ENCODE measurements at places on chromosomes 1 and 21. TPM values are rescaled to one million over a fixed set of nuclear protein-coding genes. Genes with fewer than 3 reads are reported as not detected.

Gene ATP5PF
- total RNA-seq, result 141 TPM

Gene FLG2
- total RNA-seq, result 0.21 TPM

Gene SPATA46
- not detected for total RNA-seq

Gene TEX38
- total RNA-seq, result not detected

Gene JTB
- total RNA-seq, result 125 TPM

DNA sequence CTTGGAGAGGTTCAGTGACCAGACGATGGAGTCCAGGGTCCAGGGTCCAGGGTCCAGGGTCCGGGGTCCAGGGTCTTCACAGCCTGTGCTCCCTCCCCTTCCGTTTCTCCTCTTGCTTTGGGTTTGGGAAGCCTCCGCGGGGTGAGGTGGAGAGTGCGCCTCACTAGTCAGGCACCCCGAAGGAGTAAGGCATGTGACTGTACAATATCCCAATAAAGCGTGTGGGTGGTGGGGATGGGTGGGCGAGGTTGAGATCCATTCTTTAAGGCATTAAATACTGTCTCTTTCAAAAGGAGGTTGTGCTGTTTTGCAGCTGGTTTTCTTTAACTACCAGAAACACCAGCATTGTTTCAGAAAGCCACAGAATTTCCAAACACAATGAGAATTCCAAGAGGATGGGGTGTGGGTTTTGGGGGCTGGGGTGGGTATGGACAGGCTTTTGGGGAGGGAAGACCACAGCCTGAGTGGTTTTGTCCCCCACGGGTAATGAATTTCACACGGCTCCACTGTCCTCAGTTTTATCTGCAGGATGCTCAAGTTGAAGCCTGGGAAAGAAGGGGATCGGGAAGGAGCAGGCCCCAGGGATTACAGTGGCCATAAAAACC, 65.7 kb downstream of the KIF26B start:
- no peak for DNase-seq

DNA sequence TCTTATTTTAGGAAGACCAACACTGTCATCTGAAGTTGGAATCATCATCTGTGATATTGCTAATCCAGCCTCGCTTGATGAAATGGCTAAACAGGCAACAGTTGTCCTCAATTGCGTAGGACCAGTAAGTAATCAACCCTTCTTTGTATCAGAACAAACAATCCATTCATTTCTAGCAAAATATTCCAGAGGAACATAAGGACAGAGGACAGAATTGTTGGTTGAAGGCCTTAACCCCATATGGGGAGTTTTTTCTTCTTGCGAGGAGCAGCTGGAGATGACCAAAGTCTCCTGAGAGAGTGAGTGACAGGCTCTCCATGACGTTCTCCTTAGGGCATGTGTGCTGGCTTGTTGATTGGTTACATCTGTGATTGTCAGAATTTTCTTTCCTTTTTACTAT, 2.7 kb downstream of the SCCPDH start:
- peak; percentile 42 for DNase-seq

DNA sequence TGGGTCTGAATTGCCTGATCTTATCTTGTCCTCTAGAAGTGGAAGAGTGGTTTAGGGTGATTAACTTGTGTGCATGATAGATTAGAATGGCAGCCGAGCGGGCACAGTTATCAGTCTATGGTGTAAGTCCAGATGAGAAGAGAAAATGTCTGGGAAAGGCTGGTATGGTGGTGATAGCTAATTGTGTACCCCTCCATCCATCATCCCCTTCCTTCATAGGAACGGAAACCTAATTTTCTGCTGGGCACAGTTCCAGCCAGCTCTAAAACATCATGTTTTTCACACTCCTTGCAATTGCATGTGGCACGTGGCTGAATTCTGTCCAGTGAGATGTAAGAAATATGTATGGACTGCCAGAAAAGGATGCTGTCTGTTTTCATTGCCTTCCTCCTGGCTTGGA, 40.9 kb upstream of the ZP4 start:
- no peak for DNase-seq

GRCh38 chr1:92411511-92411910, 75.2 kb downstream of the GFI1 start:
- DNase-seq, result peak; percentile 2

- no peak for DNase-seq
Observed at GRCh38 chr1:10561497-10561896, 86.7 kb downstream of the PEX14 start.

GRCh38 chr1:119632841-119633240, 15.2 kb downstream of the ZNF697 start:
- DNase-seq, result no peak

- no peak for DNase-seq
Observed at GRCh38 chr1:28508435-28508754, 2.6 kb downstream of the RCC1 start.

- DNase-seq, result no peak
Observed at GRCh38 chr1:170533298-170533697, 1.3 kb downstream of the GORAB start.

- peak; percentile 24 for DNase-seq
Observed at GRCh38 chr1:160629286-160630210, 17.3 kb downstream of the SLAMF1 start.

All from tongue (tissue), 3 donors.